ENCODE measurements at places on chromosomes 3 and 15.

DNA sequence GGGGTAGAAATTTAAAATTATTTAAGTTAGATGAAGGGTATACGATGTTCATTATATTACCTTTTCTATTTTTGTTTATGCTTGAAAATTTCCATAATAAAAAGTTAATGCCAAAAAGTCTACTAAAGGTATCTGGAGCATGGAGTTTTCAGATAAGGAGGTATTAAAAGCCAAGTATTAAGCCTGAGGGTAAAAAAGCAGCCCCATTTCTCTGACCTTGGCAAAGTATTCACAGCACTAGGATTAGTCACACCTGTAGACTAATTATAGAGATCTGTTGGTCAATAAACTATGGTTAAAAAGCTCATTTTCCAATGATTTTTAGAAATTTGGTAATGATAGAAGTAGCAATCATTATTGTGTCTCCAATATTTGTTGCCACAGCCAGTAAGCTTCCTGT, 23.1 kb downstream of the XRN1 start:
- no peak for DNase-seq

DNA sequence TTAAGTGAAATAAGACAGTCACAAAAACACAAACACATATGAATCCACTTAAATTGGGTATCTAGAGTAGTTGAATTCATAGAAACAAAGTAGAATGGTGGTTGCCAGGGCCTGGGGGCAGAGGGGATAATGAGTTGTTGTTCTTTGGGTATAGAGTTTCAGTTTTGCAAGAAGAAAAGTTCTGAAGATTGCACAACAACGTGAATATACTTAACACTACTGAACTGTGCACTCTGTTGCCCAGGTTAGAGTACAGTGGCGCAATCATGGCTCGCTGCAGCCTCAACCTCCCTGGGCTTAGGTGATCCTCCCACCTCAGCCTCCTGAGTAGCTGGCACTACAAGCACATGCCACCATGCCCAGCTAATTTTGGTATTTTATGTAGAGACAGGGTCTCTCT, 14.9 kb downstream of the GRAMD2A start:
- no peak for DNase-seq

GRCh38 chr15:75468913-75469598, 17.6 kb upstream of the SIN3A start:
- no peak for DNase-seq

GRCh38 chr15:71411538-71412482, 296.5 kb downstream of the THSD4 start:
- no peak for DNase-seq

DNA sequence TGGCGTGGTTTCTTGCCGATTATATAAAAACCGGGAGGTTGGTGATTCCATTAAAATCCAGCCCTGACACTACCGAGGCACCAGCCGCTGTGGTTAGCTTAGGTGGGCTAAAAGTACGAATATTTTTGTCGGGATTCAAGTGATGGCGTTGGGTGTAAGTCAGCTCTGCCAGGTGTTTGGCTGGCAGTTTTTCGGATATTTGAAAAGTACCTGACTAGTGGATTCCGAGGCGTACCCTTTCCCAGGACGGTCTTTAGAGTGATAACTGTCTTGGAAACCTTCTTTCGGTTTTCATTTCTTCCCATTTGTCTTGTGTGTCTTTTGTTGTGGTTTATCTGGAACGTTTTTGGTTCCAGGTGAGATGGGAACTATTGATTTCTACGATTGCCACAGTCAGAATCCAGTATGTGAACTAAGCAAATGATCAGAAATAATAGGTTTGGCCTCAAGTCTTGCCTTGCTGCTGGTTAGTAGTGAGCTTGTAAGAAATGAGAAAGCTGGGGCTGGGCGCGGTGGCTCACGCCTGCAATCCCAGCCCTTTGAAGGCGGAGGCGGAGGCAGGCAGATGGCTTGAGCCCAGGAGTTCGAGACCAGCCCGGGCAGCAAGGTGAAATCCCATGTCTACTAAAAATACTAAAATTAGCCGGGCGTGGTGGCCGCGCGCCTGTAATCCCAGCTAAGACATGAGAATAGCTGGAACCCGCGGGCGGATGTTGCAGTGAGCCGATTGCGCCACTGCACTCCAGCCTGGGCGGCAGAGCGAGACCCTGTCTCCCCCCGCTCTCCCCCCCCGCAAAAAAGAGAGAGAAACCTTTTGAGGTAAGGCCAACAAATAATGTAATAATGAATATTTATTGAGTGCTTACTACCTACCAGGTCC, 1.4 kb downstream of the FYTTD1 start:
- DNase-seq = no peak

- no peak for DNase-seq
Measured at GRCh38 chr15:51765751-51766150, 14.4 kb downstream of the TMOD2 start.

GRCh38 chr15:93029214-93029835, 59.7 kb downstream of the RGMA start:
- DNase-seq = no peak
